ENCODE measurements at places on chromosomes 3 and 15.

DNA sequence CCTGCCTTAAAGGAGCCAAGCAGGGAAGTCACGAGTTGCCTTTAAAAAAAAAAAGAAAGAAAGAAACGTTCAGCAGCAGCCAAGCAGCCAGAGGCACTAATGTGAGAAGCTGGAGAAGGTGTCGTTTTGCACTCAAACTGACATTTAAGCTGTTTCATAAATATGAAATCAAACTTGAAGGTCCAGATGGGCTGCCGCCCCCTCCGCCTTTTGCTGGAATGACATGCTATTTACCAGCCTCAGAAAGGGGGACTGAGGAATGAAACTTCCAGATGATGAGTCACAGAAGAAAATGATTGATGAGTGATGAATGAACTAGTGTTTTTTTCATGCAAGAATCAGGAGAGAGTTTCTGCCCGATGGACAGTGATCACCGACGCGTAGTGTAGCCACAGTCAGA is 396.8 kb downstream of the IGSF11 start:
- DNase-seq = peak; percentile 48

DNA sequence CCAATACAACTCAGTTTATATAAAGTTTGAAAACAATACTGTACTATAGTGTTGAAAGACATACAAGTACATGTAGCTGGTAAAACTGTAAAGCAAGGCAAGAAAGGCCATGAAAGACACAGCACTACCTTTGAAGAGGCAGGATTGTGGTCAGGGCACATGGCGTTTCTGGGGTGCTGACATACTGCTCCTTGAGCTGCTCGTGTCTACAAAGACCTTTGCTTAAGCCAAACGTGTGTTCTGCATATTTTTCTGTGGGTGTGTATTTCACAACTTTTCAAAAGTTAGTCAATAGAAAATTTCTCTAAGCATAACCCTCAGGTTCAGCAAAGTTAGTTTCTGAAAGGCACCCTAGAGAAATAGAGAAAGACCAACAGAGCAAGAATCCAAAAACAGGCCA is 14.1 kb upstream of the TOPAZ1 start:
- no peak for DNase-seq

- no peak for DNase-seq
Measured at GRCh38 chr15:69467636-69468035, 15.0 kb downstream of the RPLP1 start.

DNA sequence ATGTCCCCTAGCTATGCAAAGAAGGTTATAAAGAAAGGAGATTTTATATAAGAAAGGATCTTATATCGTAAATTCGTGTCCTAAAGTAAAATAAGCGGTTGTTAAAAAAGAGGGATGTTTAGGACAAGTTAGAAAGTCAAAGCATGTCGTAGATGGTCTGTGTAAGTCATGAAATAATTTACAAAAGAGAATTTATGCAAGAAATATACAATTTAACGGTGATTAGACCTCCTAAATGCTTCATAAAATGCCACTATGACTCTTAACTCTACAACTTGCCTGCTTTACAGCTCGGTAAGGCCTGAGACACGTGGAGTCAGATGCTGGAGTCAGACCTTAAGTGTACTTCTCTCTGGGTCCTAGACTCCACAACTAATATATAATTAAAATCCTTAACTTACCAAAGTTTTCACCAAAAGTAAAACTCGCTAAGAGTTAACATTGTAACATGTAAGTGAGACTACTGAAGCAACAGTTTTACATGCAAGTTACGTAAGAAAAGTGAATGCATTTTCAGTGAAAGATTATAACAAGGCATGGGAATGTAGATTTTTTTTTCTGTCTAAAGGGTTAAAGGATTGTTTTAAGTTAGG is 13.3 kb upstream of the SRPRB start:
- DNase-seq = no peak

GRCh38 chr15:77187751-77188464 is 117.0 kb upstream of the TSPAN3 start:
- DNase-seq = peak; percentile 75

- no peak for DNase-seq
Measured at GRCh38 chr3:196254376-196255283, 32.9 kb downstream of the PCYT1A start.

DNA sequence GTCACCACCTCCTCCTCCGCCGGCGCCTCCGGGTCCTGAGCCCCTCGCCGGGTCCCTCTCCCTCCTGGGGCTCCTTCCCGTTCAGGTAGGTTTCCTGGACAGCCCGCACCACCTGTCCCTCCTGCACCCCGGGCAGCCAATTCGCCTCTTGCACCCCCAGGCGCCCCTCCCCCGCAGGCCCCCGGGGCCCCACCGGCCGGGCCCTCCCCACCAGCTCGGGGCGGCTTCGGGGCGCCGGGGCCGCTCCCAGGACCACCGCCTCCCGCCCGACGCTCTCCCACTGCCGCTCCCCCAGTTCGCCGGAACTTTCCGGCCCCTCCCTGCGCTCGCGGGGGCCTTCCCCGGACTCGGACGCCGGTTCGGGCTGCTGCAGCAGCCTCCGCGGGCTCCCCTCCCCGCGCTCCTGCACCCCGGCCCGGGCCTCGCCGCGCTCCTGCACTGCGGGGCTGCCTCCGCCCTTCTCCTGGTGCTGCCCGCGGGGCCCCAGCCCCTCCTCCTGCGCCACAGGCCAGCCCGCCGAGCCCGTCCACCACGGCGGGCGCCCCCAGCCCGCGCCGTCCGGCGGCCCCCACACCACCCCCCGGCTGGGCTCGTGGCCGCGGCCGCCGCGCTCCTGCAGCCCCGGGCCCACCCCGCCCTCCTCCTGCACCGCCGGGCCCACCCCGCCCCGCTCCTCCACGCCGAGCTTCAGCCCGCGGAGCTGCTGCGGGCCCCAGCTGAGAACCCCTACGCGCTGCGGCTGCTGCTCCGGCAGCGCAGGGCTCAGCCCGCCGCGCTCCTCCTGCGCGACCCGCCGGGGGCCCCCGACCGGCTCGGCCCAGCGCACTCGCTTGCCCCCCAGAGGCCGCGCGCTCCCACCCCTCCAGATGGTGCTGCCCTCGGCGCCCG is 587 bp upstream of the TNK2 start:
- DNase-seq = no peak

GRCh38 chr3:46193436-46193835 is 14.7 kb downstream of the CCR1 start:
- DNase-seq = no peak

GRCh38 chr3:177936721-177937120 is 599.5 kb upstream of the KCNMB2 start:
- DNase-seq = no peak

GRCh38 chr3:18716101-18716500 is 291.0 kb upstream of the SATB1 start:
- no peak for DNase-seq

GRCh38 chr3:295166-295565 is 98.6 kb downstream of the CHL1 start:
- no peak for DNase-seq

- DNase-seq = no peak
Measured at GRCh38 chr3:184180165-184180564, 5.5 kb downstream of the AP2M1 start.

- peak; percentile 53 for DNase-seq
Measured at GRCh38 chr3:106242781-106243180, 374.0 kb upstream of the CBLB start.

DNA sequence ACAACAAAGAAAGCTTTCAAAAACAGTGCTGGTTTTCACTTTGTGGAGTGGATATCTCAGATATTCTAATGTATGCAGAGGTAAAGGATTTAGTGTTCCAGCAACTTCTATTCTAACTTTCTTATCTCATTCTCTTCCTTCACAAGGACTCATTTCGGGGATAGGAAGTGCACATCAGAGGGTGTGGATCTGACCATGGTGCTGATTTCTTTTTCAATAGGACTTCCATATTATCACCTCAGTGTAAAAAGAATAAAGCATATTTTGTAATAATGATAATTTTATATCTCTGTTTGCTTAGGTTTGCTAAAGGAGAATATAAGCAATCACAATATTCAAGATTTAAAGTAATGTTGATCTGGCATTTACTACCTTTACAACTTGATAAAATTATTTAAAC is 12.5 kb upstream of the CADM2 start:
- DNase-seq = no peak

DNA sequence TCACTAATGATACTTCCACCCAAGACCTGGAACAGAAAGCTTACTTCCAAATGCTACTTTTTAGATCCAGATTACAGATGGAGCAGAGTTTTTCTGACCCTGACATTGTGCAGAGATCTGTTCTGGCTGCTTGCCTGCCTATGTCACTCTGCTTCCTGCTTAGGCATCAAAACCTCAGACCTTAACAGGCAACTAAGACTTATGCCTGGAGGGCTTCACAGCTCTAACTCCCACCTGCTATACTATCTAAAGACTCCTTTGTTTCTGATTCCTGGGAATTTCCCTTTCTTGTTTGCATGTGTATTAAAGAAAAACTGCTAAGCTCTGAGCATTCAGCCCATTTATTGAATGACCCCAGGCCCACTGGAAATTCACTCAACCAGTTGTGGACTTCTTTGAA is 157.4 kb upstream of the NPHP3 start:
- no peak for DNase-seq

GRCh38 chr15:88655103-88655553 is 16.3 kb downstream of the ISG20 start:
- DNase-seq = no peak

- no peak for DNase-seq
Measured at GRCh38 chr3:72914383-72914782, 26.5 kb downstream of the GXYLT2 start.

GRCh38 chr3:47079432-47079831 is 84.5 kb downstream of the SETD2 start:
- DNase-seq = no peak

DNA sequence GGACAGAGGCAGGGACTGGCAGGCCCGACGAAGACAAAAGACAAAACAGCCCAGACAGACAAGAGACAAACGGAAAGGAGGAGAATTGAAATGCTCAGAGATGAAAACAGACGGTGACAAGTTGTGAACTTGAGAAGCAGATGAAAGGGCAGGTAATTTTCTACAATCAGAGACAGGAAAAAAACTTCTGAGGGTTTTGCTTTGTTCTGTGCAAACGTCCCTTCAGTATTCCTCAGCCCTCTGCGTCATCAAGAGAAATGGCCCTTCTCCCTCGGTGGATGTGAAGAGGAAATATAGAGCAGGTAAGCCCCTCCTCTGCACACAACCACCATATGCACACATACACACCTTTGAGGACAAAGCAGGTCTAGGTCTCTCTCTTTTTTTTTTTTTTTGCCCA is 206.6 kb downstream of the UACA start:
- DNase-seq = no peak

GRCh38 chr3:100875239-100875638 is 118.0 kb downstream of the ABI3BP start:
- peak; percentile 32 for DNase-seq

DNA sequence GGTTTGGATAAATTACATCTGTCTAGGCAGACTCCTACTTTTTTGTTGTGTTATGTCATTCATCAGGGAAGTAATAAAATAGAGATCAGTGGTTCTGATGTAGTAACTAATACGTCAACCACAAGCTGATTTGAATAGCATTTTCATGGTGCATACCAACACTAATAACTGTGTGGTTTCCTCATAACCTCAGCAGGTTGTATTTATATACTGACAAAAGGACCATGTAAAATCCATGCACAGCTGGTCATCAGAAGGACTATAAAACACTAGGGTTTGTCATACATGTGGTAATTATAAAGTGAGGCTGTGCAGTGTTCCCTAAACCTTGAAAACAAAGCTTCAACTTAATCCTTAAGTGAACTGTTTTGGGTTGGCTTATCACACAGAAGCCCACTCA is 216.8 kb upstream of the RBMS3 start:
- no peak for DNase-seq

GRCh38 chr15:43484455-43484854 is 8.5 kb downstream of the TP53BP1 start:
- no peak for DNase-seq

- DNase-seq = no peak
Measured at GRCh38 chr3:34034840-34035239, 236.4 kb downstream of the PDCD6IP start.

GRCh38 chr15:93152951-93153350 is 63.9 kb upstream of the RGMA start:
- peak; percentile 76 for DNase-seq

DNA sequence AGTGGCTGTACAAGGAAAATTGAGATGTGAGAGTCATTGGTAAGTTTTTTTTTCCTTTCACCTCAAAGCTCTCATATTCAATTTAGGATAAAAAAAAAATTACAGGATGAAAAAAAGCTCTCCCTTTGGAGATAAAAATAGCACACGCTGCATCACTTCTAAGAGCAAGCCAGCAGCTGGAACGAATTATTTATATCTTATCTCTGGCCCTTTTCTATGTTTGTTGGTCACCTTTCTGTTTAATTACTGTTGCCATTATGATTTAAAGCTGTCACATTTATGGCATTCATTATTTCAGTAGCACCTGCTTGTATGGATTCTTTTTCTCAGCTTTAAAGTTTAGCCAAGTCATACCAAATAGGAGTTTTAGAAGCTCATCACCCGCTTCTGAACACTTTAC is 171.6 kb upstream of the PDZRN3 start:
- DNase-seq = no peak

DNA sequence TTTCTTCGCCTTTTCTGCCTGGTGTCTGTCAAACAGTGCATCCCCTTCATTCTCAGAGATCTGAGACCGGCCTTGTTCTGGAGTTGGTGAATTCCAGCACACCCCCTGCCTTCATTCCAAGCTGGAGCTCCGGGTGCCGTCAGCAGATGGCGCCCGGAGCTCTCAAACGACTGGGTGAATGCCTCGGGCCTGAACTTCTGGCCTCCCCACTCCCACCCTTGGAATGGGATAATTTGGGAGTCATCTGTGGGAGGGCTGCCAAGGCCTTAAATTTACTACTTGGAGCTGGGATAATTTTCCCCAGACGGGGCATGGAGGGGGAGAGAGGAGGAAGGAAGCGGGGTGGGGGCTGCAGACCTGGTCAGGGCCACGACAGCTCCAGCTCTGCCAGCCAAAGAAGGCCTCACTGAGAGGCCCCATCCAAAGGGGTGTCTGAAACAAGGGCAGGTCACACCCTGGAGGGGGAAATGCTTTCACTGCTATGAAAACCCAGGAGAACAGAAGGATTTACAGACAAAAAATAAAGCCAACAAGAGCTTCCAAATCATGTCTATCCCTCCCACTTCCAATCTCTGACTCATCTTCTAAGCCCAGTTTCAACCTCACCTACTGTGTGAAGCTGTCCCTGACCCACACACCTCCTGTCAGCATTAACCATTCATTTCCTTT is 187.9 kb downstream of the OPA1 start:
- DNase-seq = peak; percentile 75

DNA sequence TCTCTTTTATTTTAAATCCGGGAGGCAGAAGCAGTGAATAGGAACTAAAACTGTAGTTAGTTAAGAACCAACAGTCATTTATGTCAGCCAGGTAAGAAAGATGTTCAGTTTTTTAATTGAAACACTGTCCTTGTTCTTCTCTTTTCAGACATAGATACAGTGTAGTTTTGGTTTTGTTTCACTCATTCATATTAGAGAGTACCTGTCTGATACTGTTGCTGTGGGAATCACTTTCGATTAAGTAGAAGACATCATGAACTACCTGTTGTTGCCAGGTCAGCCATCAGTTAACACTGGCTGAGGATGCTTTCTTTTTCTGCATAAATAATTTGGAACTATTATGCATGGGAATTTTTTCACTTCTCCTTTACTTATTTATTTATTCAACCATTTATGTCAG is 700.4 kb downstream of the OTOL1 start:
- DNase-seq = no peak
